Effector CD4-positive, alpha-beta T cell (primary cell): ENCODE measurements at places on chromosomes 12 and 14.

DNA sequence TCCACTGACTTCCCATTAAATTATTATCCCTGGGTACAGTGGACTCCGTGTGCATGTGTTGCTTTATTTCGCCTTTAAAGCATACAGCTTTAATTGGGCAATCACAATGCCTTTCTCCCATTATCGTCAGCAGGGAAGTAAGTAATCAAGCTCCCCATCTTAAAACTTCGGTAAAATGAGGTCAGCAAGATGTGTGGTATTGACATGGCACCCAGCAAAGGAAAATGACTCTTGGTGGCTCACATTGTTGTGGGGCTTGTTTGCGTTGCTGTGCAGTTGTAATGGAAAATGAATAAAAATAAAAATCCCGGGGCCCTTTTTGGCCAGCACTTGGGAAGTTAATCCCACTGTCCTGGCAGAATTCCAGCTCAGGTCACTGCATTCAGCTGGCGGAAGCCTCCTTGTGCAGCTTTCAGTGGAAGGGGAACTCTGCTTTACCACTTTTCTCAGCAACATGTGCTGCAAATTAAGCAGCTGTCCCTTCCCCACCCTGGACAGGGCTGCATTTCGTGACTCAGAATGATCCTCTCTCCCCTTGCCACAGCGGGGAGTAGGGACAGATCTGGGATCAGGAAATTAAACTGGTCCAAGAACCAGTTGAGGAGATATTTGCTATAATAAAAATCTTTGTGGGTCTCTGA, 13.9 kb upstream of the ATP2A2 start:
- no peak for DNase-seq

DNA sequence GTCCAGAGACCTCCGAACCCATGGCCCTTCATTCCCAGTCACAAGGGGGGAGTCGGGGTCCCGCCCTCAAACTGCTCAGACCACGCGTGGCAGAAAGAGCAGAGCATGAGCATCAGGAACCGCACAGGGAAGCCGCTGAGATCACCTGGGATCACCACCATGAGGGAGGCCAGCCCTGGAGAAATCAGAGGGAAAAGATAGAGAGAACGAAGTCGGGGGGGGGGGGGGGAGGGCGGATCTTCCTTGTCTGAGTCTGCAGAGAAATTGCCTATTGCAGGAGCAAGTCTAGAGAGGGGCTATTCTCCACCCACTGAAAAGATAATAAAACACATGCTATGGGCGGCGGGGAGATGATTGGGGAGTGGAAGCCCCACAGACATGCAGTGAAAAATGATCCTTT, 884 bp upstream of the TMEM132C start:
- DNase-seq = no peak

DNA sequence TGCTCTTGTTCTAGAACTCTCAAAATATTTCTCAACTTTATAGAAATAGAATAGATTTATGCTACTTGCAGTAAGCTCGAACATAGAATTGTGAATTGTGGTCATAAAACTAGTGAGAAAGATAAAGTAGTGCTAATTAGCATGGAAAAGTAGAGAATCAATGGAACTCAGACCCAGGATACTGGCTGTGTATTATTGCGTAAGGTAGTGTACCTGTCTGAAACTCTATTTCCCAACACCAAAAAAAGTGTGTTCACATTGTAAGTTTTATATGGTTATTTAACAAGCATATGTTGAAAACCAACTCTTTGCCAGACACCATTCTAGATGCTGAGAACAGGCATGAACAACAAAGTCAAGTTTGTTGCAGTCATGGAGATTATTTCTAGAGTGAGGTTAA, 720.5 kb upstream of the ATXN7L3B start:
- DNase-seq = no peak

DNA sequence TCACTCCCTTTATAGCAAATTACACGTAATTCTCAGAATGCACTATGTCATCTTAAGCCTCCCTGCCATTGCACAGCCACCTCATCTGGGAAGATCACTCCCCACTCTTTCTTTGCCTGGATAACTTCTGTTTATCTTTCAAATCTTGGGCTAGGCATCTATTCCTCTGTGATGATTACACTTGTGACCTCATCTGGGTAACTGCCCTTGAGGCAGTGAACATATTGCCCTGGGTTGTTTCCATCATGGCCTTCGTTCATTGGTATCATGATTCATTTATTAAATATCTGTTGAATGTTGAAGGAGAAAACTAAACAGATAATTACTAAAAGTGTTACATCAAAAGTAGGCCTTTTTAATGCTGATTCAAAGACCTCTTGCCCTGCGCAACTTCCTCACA, 26.2 kb upstream of the PDE3A start:
- no peak for DNase-seq

DNA sequence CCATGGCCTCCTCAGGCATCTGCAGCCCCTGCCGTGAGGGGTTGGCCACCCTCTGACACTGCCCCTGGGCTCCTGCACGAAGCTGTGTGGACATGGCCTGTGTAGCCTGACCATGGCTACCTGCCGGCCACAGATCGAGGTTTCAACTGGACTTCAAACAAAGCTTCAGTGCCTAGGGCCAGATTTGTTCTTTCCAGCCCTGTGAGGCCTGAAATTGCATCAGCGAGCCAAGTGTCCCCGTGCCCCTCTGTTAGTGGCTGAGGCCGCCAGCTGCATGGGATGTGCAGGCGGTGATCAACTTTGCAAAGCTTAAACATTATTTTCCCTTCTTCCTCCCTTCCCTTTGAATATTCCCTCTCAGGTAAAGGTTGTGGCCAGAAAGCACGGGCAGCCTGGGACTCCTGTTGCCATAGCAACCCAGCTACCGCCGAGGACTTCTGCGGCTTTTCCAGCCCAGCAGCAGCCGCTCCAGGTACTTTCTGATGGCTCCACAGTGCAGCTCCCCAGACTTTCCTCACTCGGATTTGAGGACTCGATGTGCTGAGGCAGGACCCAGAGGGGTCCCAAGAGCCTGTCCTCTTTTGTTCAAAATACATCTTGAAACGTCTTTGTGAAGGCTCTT, 35.8 kb downstream of the DDX51 start:
- no peak for DNase-seq

DNA sequence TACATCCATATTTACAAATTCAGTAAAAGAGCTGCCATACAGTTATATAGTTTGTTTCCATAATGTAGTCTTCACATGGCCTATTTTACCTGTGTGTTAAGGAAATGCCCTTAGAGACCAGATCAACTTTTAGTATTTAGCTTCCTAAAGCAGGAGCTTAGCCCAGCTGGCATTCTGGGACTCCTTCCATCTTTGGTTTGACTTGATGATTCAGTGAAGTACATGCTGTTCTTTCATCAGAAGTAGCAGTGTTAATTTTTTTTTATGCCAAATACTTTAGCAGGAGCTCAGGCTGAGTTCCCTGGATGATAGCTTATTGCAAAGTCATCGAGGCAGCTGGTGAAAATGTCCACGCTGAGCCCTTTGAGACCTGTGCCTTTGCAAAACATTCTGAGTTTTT, 101.0 kb downstream of the FOXG1 start:
- no peak for DNase-seq

GRCh38 chr14:79631276-79631675, 580.0 kb downstream of the DIO2 start:
- DNase-seq = no peak

GRCh38 chr14:44989497-44990440, 27.8 kb downstream of the TOGARAM1 start:
- DNase-seq = no peak

- no peak for DNase-seq
Observed at GRCh38 chr12:125999628-126000027, 934.4 kb downstream of the AACS start.

DNA sequence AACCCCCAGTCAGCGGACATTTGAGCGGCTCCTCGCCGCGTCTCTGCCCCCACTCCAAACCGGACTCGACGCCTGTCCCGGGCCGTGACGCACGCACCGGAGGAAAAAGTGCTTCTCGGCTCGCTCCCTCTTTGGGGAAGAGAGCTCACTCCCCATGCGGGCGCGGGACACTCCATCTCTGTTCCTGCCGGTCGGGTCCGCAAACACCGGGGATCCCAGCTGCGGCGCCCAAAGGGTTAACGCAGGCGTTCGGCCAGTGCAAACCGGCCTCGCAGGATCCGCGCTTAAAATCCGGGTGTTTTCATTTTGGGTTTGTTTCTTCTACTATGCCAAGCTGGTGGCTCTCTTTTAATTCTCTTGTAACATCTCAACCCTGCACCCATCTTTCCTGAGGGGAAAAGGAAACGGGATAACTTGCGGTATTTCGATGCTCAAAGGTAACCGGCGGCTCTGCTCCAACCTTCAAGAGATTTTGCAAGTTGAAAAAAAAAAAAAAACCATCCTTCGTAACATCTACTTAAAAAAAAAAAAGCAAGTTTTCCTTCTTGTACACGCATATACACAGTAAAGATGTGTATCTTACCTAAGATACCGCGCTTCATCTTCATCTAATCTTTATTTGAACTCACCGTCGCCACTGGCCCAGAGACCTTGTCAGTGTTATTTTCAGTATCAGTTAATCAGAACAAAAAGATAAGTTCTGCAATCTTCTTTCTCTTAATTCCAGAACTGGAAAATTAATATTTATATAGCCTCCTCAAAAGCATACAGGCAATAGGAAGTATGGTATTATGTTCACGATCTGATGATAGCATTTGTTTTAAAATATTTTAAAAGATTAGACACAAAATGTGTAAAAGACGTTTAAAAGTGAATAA, 1.6 kb upstream of the ATP2B1 start:
- peak; percentile 2 for DNase-seq

DNA sequence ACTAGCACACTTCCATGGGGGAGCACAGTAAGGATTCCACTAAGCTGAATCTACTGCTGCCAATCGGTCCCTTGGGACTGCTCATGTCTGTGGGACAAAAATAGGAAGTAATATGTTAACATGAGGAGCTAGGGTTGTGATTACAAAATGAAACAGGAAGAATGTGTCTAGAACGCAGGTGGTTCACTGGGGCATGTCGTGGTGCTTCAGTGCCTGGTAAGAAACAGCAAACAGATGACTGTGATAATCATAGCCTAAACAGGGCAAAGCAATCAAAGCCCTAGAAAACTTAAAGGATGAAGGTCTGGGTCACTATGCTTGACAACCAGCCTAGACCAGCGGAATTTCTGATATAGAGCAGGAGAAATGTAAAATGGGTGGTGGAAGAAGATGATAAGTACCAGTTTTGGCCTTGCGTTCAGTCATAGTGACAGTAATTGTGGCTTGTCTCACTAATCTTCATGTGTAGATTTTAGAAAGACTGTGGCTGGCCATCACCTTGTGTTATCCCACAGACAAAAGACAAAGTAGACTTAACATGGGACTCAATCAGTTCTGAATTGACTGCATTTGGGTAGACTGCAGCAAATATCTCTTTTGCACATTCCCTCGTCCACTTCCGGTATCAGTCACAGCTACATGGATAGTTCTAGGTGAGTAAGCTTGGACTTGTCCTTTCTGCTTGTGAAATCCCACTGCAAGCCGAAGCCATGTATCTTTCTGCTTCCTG, 51.4 kb downstream of the WASHC3 start:
- no peak for DNase-seq

GRCh38 chr14:61183196-61183885, 97.8 kb downstream of the TMEM30B start:
- no peak for DNase-seq

DNA sequence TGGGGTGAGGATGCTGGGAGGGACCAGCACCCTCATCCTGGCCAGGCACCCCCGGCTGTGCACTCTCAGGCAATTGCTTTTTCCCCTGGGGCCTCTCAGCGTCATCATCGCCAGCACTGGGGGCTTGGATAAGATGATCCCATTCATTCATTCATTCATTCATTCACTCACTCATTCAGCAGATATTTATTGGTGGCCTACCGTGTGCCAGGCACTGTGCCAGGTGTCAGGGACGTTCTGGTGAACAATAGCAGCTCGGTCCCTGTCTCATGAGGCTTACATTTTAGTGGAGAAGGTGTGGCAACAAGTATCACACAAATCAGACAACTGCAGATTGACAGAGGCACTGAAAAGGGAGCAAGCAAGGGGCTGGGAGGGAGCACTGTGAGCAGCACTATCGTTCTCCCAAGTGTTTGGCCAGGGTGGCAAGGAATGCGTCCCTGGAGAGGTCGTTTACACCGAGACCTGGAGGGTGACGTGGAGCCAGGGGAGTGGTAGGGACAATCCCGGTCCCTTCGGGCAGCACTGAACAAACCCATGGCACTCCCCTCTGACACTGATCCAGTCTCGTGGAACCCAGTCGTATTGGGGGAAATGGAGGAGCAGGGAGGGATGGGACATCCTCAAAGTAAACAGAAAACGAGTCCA, 124.1 kb downstream of the PAPOLA start:
- no peak for DNase-seq

- DNase-seq = no peak
Observed at GRCh38 chr12:77685901-77686300, 144.8 kb upstream of the NAV3 start.

DNA sequence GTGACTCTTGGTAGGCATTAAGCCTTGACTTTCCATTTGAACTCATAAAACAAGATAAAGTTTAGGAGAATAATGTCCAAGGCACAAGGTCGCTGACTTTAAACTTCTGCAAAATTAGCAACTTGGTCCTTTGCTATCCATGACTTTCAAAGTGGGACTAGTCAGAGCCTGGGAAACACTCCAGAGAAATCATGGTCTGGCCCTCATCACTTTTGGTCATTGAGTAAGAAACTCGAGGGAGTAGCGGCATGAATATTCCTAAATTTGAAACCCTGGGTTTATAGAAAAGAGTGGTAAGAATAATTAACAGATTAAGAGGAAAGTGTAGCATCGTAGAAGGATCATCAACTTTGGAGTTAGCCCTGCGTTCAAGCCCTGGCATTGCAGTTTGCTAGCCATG, 16.9 kb upstream of the APPL2 start:
- no peak for DNase-seq

- no peak for DNase-seq
Observed at GRCh38 chr12:14076538-14076937, 95.1 kb upstream of the GRIN2B start.

DNA sequence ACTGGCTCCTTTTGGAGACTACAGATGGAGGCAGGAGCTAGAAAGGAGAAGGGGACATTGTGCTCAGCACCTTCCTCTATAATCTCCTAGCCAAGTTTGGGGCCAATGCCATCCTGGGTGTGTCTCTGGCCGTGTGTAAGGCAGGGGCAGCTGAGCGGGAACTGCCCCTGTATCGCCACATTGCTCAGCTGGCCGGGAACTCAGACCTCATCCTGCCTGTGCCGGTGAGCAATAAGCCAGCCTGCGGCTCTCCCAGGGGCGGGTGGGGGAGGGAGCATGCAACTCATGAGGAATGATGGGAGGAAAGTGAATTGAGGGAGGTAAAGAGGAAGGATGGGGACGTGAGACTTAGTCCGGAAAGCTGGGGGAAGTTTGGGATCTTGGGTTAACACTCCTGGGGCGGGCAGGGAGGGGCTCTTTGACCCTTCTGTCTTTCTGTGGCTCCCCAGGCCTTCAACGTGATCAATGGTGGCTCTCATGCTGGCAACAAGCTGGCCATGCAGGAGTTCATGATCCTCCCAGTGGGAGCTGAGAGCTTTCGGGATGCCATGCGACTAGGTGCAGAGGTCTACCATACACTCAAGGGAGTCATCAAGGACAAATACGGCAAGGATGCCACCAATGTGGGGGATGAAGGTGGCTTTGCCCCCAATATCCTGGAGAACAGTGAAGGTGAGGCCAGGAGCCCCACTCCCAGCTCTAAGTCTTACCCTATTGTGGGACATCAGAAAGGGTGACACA, 3.3 kb downstream of the ENO2 start:
- DNase-seq = no peak
